Cerebellar nuclear complex (tissue), 1 donor: ENCODE measurements at places on chromosomes 16 and 17.

- no peak for DNase-seq
These were observed 74.0 kb downstream of the CMC2 start for GRCh38 chr16:80932708-80933095.

- DNase-seq: no peak
These were observed 2.4 kb downstream of the CCL18 start for GRCh38 chr17:36066365-36066985.

- no peak for DNase-seq
These were observed 32.5 kb upstream of the CCR7 start for GRCh38 chr17:40597556-40598300.

DNA sequence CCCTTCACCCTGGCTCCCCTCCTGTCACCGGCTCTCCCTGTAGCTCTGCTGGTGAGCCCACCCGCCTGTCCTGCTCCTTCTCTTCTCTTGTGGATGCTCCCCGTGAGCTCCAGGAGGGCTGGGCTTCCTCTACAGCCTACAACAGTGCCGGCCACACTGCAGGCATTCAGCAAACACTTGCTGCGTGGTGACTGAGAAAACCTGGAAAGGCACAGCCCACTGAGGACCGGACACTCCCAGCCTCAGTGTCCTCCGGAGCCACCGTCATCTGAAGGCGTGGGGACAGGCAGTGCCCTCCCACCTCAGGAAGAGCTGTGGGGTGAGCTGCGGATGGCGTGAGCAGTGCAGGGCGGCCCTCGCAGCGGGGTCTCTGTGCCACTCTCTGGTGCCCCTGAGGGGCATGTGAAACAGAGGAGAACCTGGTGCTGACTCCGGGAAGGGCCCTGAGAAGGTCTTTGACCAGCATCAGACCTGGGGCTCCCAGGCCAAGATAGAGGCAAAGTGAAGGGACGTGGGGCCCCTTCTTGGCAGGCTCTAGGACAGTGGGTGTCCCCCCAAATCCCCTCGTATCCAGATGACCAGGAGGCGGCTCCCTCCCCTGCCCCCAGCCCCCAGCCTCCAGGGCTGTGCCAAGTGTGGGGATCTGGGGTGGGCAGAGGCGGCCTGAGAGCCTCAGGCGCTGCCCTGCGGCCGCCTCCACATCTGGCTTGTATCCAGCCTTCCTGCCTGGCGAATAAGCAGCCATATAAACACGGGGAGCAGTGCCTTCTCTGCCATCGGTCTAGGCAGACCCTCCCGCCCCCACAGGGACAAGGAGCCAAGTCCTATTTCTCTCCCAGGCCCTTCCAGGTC lies 44.0 kb upstream of the PABPN1L start:
- DNase-seq: no peak

- DNase-seq: no peak
These were observed 36.4 kb downstream of the MYH13 start for GRCh38 chr17:10336393-10336792.
